Amniotic epithelial cell (primary cell): ENCODE measurements at places on chromosomes 1 and 21.

DNA sequence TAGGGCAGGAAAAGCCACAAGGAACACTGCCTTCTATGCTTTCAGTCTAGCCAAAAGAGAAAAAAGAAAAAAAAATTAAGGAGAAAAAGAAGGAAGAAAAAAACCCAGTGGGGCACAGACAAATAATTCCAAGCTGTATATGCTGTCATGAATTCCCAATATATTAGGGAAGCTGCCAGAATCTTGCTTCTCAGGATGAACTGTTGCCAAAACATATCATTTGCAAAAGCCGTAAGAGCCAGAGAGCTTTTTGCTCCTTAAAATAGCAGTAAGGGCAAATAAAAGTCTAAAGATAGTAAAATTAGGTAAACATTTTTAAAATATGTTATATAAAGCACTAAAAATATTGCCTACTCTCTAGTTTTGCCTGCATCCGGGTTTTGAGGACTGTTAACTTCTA is 52.1 kb downstream of the PGM1 start:
- DNase-seq: no peak

DNA sequence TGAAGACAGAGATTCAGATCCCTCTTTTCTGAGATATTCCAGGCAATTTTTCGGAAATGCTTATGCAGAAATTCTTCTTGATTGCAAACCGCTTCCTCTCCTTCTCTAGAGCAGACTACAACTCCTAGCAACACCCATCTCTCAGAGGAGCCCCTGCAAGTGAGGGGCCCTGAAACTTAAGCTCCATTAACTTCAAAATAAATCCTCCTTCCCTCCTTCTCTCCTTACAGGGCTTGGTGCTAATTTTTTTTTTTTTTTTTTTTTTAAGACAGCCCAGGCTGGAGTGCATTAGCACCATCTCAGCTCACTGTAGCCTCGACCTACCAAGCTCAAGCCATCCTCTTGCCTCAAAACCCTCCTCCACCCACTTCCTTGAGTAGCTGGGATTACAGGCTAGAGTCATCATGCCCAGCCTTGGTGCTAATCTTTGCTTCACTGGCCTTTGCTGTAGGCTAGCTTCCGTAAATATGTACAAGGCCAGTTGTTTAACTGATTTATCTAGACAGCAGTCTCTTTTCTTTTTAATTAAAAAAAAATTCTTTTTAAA is 30.2 kb upstream of the SFPQ start:
- peak; percentile 81 for DNase-seq

DNA sequence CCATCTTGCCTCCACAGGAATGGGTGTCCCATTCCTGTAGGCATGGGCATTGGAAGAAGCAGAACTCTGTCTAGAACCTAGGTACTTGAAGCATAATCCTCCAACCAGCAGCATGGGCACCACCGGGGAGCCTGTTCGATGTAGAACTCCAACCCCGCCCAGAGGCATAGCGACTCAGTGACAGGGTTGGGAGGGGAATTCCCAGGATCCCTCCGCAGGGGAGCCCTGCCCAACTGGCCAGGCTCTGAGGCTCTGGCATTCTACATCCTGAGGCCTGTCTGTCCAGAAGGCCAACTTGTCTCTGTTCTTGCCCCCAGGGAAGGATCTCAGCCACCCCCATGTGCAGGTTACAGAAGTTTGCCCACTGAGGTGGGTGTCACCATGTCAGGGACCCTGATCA is 38.2 kb downstream of the CACNA1S start:
- no peak for DNase-seq

- no peak for DNase-seq
Measured at GRCh38 chr1:213623862-213624261, 363.9 kb upstream of the PROX1 start.

DNA sequence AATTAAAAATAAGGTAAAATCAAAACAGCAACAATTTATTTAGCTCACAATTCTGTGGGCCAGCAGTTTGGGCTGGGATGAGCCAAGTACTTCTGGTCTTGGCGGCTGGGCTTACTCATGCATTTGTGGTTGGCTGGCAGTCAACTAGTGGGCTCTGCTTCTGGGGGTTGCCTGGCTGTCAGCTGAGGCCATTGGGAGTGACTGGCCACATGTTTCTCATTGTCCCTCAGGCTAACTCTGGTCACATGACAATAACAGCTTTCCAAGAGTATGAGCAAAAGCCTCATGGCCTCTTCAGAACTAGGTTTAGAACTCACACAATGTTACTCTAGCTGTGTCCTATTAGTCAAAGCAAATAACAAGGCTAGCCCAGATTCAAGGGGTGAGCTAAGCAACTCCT is 15.6 kb upstream of the CHIA start:
- no peak for DNase-seq

GRCh38 chr21:19120591-19120990 is 717.0 kb upstream of the TMPRSS15 start:
- no peak for DNase-seq

GRCh38 chr1:4924356-4924755 is 269.9 kb downstream of the AJAP1 start:
- DNase-seq: no peak

GRCh38 chr1:76955652-76956051 is 88.4 kb downstream of the ST6GALNAC5 start:
- peak; percentile 48 for DNase-seq

GRCh38 chr1:246262281-246262680 is 244.8 kb downstream of the SMYD3 start:
- DNase-seq: no peak
